ENCODE measurements at places on chromosomes 4 and X. TPM values are rescaled to one million over a fixed set of nuclear protein-coding genes. Genes with fewer than 3 reads are reported as not detected.

Gene HMGN5
- 5.2 TPM for total RNA-seq

Gene CORIN
- not detected for total RNA-seq

GRCh38 chr4:144709793-144710525, 64.0 kb downstream of the HHIP start:
- DNase-seq: no peak
- no peaks in the 10 kb centered on the region for H3K36me3 ChIP-seq
- H3K4me1 ChIP-seq: peaks cover 8% of the 10 kb centered on the region
- H3K27me3 ChIP-seq: no peaks in the 10 kb centered on the region
- H3K27ac ChIP-seq: no peak overlapping the region

DNA sequence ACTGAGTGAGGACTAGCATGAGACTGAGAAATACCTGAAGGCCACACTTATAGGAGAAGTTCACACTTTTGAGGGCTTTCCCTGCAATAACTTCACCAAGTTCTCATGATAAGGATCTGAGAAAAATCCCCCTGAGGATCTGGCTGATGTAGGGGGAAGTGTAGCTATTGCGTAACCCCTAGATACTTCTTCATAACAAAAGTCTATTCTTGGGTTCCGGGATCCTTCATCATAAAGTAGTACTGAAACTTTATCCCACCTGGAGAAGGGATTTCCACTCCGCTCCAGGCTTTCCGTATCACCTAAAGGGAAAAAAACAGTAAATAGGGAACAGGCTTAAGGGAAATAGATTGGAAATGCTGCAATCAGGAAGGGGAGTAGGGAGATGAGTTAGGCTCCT, 13.3 kb downstream of the USP27X start:
- H3K4me3 ChIP-seq: no peak overlapping the region
- H3K27me3 ChIP-seq: no peaks in the 10 kb centered on the region
- H3K4me1 ChIP-seq: no peaks in the 10 kb centered on the region
- no peak overlapping the region for H3K27ac ChIP-seq
- peak; percentile 34 for DNase-seq
